ENCODE measurements at places on chromosomes 6 and 20.

- no peak for DNase-seq
Observed at GRCh38 chr6:105838171-105838570, 248.0 kb upstream of the PRDM1 start.

GRCh38 chr6:149233056-149233715 is 84.3 kb upstream of the TAB2 start:
- peak; percentile 36 for DNase-seq

GRCh38 chr20:24164360-24164759 is 175.8 kb upstream of the GGTLC1 start:
- DNase-seq = peak; percentile 27

DNA sequence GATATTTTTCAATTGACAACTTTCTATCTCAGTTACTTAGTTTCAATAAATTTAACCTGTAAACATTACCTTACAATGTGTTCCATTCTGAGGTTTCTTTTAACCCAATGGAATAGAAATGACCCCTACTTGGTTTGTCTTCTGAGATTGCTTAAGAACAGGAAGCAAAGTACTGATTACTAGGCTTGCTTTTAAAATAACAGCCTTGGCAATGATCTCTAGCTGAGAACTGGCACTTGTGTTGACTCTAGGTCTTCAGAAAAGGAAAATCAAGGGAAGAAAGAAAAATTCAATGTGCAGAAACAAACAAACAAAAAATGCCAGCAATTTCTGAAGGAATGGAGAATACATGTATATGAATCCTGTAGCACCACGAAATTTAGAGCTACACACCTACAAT is 66.1 kb downstream of the SYNE1 start:
- DNase-seq = no peak

DNA sequence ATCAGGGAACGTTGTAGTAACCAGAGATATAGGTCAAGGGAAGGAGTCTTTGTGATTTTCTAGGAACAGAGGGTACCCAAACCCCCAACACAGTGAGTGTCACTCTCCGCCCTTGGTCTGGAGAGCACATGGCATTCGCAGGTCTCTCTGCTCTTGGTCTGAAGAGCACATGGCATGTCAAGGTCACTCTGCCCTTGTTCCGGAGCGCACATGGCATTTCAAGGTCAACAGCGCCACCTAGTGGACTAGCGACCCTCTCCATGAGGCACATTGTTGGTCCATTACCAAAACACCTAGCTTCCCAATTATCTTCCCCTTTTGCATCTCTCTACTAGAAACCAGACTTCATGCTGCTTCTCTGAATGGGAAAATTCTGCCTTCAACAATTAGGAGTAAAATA is 260.0 kb downstream of the C6orf118 start:
- DNase-seq = peak; percentile 36

DNA sequence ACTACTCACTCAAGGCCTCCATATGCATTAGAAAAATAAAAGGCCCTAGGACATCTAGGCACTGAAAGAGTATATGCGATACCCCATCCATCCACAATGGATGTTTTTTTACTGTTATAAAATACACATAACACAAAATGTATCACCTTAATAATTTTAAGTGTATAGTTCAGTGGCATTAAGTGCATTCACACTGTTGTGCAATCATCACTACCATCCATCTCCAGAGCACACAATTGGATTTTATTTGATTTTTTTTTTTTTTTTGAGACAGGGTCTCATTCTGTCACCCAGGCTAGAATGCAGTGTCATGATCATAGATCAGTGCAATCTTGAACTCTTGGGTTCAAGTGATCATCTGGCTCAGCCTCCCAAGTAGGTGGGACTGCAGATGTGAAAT is 2.8 kb downstream of the MDC1 start:
- DNase-seq = no peak

DNA sequence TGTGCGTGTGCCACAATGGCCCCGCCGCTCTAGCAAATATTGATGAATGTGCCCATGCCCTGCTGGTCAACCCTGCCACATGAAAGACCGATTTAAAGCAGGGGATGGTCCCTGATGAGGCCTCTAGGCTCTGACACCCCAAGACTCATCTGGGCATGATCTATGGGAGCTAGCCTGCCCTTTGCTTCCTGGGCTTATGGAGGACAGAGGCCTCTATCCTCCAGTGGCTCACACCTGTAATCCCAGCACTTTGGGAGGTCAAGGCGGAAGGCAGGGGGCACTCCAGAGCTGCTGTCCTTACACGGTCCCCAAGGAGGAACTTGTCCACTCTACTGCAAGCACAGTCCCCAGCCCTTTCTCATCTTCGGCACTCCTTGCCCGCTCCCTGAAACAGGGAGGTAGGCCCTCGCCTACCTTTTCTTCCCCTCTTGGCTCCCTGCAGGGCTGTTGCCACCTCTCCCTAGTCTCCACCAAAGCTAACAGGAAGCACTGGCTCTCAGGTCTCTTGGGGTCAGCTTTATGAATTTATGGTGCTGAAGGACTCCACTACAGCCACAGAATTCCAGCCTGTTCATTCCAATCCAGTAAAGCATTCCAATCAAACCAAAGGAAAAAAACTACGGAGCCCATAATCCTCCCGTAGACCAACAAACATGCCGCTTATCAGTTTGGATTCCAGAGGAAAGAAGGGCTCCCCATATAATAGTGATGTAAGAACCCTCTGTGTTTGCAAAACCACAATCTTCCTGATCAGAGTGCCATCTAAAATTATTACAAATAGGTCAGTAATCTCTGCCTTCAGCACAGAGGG is 48.7 kb upstream of the FOXQ1 start:
- no peak for DNase-seq

GRCh38 chr6:129236001-129236517 is 353.1 kb downstream of the LAMA2 start:
- no peak for DNase-seq

GRCh38 chr20:3875378-3875974 is 13.7 kb upstream of the PANK2 start:
- no peak for DNase-seq

- DNase-seq = no peak
Observed at GRCh38 chr6:51928320-51928719, 159.1 kb downstream of the PKHD1 start.

Data from stimulated activated CD4-positive, alpha-beta T cell treated with anti-CD3 and anti-CD28 coated beads, Interleukin-2, amount 100 ng/mL, for 48 hours (primary cell).